ENCODE measurements at places on chromosomes 1 and 21. TPM values are rescaled to one million over a fixed set of nuclear protein-coding genes. Genes with fewer than 3 reads are reported as not detected.

The TDRD10 gene
- 3.3 TPM for total RNA-seq

The FAM167B gene
- 2.1 TPM for total RNA-seq

The SH3BGRL3 gene
- 9.1 TPM for total RNA-seq

The LCE1D gene
- not detected for total RNA-seq

The PRAMEF18 gene
- total RNA-seq, result not detected

Measured in camera-type eye (tissue), 1 donor.